Prostate gland (tissue), 2 donors: ENCODE measurements at places on chromosomes 2 and 18. TPM values are rescaled to one million over a fixed set of nuclear protein-coding genes. Genes with fewer than 3 reads are reported as not detected.

Gene MLPH
- total RNA-seq = 371 TPM

- no peak for DNase-seq
Measured at GRCh38 chr2:10770956-10771750, 41.4 kb downstream of the PDIA6 start.

Gene PHLPP1
- total RNA-seq = 44.1 TPM

DNA sequence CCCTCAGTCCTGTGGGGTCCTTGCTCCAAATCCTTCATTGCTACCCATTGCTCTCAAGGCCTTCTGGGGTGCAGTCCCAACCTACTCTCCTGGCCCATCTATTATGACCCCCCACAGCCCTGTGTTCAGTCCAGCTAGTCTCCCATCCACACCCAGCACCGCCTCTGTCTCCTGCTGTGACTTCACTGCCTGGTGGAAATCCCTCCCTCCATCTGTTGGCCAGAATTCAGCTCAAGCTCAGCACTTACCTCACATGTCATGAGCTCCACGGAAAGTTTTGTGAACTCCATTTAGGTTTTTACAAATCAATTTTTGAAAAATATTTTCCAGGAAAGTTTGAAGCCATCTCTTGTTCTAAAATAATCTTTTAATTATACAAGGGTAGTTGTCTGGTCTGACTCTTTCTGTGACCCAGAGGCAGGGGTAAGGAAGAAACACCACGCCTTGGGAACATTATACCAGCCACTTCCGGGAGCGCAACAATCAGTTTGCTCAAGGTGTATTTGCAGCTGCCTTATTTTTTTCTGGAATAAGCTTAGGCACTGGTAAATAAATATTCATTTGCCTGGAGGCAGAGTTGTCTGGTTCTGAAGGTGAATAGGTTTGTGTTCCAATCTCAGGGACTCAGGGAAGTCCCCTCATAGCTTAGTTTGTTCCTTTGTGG lies 110.8 kb downstream of the VIT start:
- DNase-seq = no peak

GRCh38 chr2:65057391-65058052 lies 1.3 kb downstream of the CEP68 start:
- DNase-seq = no peak

- DNase-seq = no peak
Measured at GRCh38 chr2:227154986-227155774, 8.8 kb downstream of the COL4A4 start.

- no peak for DNase-seq
Measured at GRCh38 chr2:179097131-179097530, 47.2 kb upstream of the CCDC141 start.

- DNase-seq = no peak
Measured at GRCh38 chr18:46297621-46298020, 193.4 kb downstream of the HAUS1 start.

DNA sequence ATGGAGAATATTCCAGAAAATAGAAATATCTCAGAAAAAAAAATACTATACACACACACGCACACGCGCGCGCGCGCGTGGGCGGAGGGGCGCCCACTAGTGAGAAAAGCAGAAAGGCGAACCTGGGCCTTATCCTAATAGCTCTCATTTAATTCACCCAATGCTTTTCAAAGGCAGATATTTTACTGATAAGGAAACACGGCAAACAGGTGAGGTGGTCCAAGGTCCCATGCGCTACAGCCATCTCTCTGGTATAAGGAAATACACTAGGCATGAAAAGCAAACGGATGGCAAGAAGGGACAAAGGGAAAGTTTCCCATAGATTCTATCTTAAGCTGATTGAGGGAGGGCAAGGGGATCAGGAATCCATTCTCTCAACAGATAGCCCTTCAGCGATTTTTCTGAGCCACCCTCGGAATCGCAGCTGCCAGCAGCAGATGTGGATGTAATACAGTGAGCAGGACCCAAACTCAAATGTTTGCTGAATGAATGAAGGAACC lies 136.7 kb downstream of the TMEM247 start:
- no peak for DNase-seq

- peak; percentile 35 for DNase-seq
Measured at GRCh38 chr18:74342416-74343043, 26.9 kb downstream of the C18orf63 start.

- DNase-seq = no peak
Measured at GRCh38 chr18:46398625-46399024, 258.4 kb downstream of the LOXHD1 start.

Gene PDE6D
- total RNA-seq = 31.8 TPM

DNA sequence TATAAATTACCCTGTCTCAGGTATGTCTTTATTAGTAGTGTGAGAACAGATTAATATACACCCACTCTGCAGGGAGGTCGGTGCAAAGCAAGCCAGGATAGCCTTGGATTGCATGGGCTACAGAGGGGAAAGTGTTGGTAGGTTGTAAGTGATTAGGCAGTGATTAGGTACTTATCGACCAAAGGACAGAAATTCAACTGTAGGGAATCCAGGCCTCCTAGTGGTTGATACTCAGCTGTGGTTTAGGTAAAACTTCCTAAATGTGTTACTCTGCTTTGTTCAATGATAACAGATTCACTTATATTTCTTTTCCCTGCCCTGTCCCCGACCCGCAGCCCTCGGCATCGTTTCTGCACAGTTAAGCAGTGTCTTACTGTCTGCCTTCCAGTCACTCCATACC lies 444.0 kb downstream of the FIGN start:
- DNase-seq = no peak

Gene HOXD10
- 10.4 TPM for total RNA-seq

Gene PCARE
- total RNA-seq = not detected

Gene IL36B
- not detected for total RNA-seq

DNA sequence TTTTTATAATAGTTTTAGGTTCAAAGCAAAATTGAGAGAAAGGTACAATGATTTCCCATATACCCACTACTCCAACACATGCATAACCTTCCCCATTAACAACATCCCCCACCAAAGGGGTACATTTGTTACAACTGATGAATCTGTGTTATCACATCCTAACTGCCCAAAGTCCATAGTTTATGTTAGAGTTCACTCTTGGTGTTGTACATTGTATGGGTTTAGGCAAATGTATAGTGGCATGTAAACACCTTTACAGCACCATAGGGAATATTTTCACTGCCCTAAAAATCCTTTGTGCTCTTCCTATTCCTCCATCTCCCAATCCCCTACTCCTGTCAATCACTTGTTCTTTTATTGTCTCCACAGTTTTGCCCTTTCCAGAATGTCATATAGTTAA lies 471.6 kb downstream of the CPS1 start:
- DNase-seq = no peak

Gene CAPN14
- 0.27 TPM for total RNA-seq

- DNase-seq = no peak
Measured at GRCh38 chr18:69839497-69839896, 108.2 kb downstream of the CD226 start.

DNA sequence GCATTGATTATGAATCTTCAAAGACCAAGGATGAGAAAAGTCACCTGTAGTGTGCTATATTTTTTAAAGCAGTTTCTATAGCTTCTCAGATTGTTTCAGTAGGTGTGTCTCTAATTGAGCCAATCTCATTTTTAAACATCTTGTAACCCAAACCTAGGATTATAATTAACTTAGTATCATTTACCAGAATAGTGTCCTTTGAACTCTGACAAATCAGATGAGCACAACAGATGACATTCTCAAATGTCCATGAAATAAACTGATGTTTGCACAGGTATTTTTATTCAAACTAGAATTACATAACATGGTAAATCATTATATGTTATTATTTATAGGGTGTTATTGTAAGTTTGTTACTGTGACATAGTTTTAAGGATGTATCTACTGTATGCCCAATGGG lies 126.1 kb upstream of the MAP3K20 start:
- DNase-seq = no peak

- no peak for DNase-seq
Measured at GRCh38 chr2:134448650-134449049, 194.8 kb downstream of the MGAT5 start.

DNA sequence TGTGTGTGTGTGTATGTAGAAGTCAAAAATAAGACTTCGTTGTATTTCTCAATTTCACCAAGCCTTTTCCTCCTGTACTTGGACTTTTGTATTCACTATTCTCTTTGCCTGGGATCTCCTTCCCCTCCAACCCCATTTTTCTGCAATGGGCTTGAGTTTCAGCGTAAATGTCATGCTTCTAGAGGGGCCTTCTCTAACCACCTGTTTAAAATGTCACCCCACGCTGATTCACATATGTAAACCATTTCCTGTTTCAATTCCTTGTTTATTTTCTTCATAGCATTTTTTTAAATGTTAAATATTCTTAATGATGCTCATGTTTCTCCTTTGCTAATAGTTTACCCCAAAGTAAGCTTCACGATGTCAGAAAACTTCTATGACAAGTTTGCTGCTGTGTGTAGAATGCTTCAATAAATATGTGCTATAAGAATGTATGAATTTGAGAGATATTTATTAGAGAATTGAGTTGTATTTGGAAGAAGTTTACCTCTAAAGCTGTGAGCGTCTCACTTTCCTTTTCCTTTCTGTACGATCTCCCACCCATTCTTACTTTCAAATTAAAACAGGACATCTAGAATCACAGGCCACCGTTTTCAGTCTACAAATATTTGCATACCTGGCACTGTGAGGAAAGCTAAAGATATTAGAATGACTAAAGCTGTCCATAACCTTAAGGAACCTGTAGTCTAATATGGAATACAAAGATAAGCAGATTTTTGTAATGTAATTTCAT lies 762.4 kb downstream of the LRRTM4 start:
- no peak for DNase-seq

- DNase-seq = no peak
Measured at GRCh38 chr2:20138696-20139095, 86.2 kb downstream of the SDC1 start.

DNA sequence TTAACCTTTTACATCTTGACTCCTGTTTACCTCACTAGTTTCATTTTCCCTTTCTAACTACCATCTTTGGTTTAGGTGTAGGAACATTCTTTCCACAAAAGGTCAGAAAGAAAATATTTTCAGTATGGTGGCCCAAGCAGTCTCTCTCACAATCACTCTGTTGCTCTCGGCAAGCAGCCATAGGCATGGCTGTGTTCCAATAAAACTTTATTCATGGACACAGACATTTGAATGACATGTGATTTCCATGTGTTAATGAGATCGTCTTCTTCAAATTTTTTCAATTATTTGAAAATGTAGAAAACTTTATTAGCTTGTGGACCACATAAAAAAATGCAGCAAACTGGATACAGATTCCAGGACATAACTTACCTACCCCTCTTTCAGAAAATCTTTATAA lies 109.7 kb upstream of the CNTNAP5 start:
- DNase-seq = no peak

DNA sequence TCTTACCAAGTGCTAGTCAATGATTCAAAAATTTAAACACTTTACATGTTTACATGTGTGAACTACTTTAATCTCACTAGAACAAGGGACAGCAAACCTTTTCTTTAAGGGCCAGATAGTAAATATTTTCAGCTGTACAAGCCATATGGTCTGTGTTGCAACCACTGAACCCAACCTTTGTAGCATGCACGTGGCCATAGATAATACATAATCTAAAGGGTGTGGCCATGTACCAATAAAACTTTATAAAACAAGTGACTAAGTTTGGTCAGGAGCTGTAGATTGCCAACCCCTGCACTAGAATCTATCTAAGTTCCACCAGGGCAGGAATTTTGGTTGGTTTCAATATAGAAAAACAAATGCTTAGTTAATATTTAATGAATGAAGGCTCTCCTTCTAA lies 18.4 kb upstream of the SPRED2 start:
- no peak for DNase-seq

GRCh38 chr2:131566371-131566770 lies 38.7 kb downstream of the CCDC74A start:
- DNase-seq = no peak

- no peak for DNase-seq
Measured at GRCh38 chr2:72325592-72326422, 178.1 kb upstream of the CYP26B1 start.

Gene C2orf80
- not detected for total RNA-seq

- DNase-seq = no peak
Measured at GRCh38 chr2:124704071-124704925, 679.2 kb downstream of the CNTNAP5 start.

Gene DSG1
- 5.5 TPM for total RNA-seq

Gene CRYGD
- total RNA-seq = not detected

DNA sequence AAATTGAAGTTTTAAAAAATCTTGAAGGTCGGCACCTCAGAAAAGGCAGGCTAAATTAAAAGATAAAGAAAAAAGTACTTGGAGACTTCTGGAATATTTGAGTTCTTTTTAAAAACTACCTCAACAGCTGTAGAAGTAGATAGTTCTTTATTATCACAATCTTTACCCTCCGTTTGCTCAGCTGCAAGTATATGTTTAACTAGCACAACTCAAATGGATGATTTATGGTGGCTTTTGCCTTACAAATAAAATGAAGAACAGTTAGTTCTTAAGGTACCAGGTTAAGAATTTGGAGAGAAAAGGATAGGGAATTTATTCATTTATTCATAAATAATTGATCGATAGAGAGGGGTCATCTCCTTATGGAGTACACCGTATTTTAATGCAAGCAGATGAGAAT lies 237.6 kb upstream of the FOSL2 start:
- no peak for DNase-seq

Gene SNTG2
- total RNA-seq = 5.0 TPM

Gene SCN2A
- 1.4 TPM for total RNA-seq

Gene PKDCC
- total RNA-seq = 11.1 TPM

DNA sequence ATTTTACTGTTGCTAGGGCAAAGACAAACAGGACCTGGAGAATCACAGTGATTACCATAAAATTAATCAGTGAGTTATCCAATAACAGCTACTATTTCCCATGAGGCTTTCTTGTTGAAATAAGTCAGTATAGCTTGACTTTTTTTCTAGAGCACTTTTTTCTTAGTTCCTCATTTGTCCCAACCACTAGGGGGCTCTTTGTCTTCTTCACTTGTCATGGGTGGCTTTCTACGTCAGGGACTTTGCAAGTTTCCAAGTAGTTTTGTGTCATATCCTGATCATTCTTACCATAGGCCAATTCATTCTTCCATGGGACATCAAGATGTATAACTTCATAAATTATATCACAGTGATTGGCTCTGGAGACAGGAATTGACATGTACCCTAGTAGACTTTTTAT lies 1019.6 kb upstream of the PIK3C3 start:
- DNase-seq = no peak

DNA sequence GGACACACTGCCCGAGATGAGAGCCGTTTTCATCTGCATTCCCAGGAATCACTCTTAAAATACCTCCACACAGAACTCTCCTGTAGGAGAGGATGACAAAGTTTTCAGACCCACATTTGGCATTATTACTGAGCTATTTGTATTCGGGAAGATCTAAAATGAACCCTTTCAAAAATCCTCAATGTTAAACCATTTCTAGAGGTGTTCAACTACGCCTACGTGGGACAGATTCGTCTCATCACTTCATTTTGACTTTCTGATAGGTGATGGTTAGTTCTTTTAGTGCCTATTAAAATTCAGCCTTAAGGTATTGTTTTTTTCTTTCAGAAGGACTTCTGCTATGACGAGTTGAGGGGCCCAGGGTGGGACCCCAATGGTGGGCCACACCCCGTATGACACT lies 71.4 kb upstream of the MGAT4A start:
- DNase-seq = no peak
